ENCODE measurements at places on chromosomes 2 and 18.

- H3K36me3 ChIP-seq, result no peaks in the 10 kb centered on the region
- H3K27ac ChIP-seq, result no peak overlapping the region
- H3K27me3 ChIP-seq, result no peaks in the 10 kb centered on the region
- no peak for DNase-seq
- H3K4me3 ChIP-seq, result no peak overlapping the region
Observed at GRCh38 chr2:239523147-239523953, 122.5 kb upstream of the HDAC4 start.

- DNase-seq, result no peak
- no peaks in the 10 kb centered on the region for H3K36me3 ChIP-seq
- H3K4me3 ChIP-seq, result no peak overlapping the region
- peaks cover 3% of the 10 kb centered on the region for H3K4me1 ChIP-seq
- no peak overlapping the region for H3K27ac ChIP-seq
- H3K27me3 ChIP-seq, result no peaks in the 10 kb centered on the region
Observed at GRCh38 chr2:96806468-96807126, 9.5 kb upstream of the CNNM3 start.

DNA sequence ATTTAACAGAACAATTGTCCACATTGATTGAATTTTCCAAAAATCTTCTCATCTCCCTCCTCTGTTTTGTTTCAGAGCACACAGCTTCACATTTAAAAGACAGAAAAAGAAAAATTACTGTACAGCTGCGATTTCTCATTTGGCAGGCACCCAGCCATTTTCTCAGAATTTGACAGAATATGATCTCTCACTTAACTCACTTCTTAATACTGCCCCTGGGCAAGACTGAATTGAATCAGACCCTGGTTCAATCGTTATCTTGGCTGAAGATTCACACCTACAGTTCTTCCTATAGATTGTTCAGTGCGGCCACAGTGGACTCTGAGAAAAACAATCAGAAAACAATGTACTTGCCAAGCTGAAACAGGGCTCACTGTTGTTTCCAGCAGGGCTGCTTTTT, 90.2 kb upstream of the LHCGR start:
- no peak overlapping the region for H3K4me3 ChIP-seq
- no peaks in the 10 kb centered on the region for H3K4me1 ChIP-seq
- no peak for DNase-seq
- no peak overlapping the region for H3K27ac ChIP-seq
- no peaks in the 10 kb centered on the region for H3K36me3 ChIP-seq

- no peaks in the 10 kb centered on the region for H3K36me3 ChIP-seq
- peak overlapping the region; percentile 99 for H3K27ac ChIP-seq
- H3K4me3 ChIP-seq, result no peak overlapping the region
- peaks cover 35% of the 10 kb centered on the region for H3K4me1 ChIP-seq
- no peaks in the 10 kb centered on the region for H3K27me3 ChIP-seq
Observed at GRCh38 chr2:28620291-28620793, 124.5 kb downstream of the PLB1 start.

DNA sequence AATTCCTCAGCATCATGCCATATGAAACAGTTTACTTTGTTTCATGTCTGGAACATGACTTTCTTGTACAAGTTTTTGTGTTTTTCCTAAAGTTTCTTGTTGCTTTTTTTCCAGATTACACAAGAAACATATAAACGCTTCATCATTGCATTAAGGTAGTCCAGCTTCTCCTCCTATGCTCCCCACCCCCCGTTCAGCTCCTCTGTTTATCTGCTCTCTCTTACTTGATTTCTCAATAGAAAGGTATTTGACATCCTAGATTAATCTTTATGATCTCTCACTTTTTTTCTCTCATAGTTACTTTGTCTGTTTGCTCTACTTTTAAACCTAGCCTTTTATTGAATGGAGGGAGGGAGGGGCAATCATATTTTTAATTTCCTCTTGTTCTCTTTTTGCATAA, 25.4 kb downstream of the SLC40A1 start:
- H3K4me3 ChIP-seq, result no peak overlapping the region
- peaks cover 91% of the 10 kb centered on the region for H3K4me1 ChIP-seq
- DNase-seq, result no peak
- H3K36me3 ChIP-seq, result no peaks in the 10 kb centered on the region
- no peaks in the 10 kb centered on the region for H3K27me3 ChIP-seq

- no peak for DNase-seq
- H3K27ac ChIP-seq, result no peak overlapping the region
- H3K4me3 ChIP-seq, result no peak overlapping the region
- peaks cover 14% of the 10 kb centered on the region for H3K4me1 ChIP-seq
- H3K27me3 ChIP-seq, result no peaks in the 10 kb centered on the region
- no peaks in the 10 kb centered on the region for H3K36me3 ChIP-seq
Observed at GRCh38 chr2:160868891-160869290, 291.3 kb upstream of the TANK start.

- DNase-seq, result no peak
- peak overlapping the region; percentile 41 for H3K27ac ChIP-seq
- peak overlapping the region; percentile 15 for H3K4me3 ChIP-seq
- H3K4me1 ChIP-seq, result peaks cover 14% of the 10 kb centered on the region
Observed at GRCh38 chr2:207892716-207893402, 123.2 kb upstream of the FZD5 start.

DNA sequence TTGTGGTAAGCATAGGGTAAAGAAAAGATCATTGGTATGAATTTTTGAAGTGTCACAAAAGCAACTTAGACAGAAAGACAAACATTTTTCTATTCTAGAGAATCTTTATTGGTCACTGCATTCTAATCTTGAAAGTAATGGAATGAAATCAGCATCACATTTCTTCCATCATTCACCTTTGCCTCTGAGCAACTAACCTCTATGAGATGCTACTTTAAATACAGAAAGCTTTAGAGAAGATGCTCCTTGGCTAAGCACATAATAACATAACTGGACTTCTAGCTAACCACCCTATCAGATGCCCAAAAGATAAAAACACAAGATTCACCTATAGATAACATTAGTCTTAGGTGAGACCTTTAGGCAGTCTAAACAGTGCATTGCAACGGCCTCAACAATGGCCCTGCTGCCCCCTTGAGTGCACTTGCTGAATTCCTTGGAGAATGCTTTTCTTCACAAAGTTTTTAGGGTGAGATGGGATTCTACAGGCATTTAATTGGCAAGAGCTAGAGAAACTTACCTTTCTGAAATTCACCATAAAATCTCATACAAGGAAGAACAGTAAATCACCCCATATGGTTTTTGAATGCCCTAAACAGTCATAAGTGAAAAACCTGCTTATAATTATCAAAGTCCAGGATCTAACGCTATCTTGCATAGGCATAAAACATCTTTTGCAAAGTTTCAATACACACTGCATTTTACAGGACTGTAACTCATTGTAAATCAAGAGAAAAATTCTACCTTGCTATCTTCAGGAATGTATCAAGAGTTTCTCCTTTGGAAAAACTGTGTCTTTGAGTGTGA, 791.3 kb upstream of the CHAC2 start:
- H3K27me3 ChIP-seq, result no peaks in the 10 kb centered on the region
- no peaks in the 10 kb centered on the region for H3K4me1 ChIP-seq
- DNase-seq, result no peak
- no peaks in the 10 kb centered on the region for H3K36me3 ChIP-seq
- no peak overlapping the region for H3K27ac ChIP-seq

GRCh38 chr2:51812138-51812866, 780.4 kb upstream of the NRXN1 start:
- no peak overlapping the region for H3K27ac ChIP-seq
- no peaks in the 10 kb centered on the region for H3K36me3 ChIP-seq
- DNase-seq, result no peak
- H3K4me1 ChIP-seq, result no peaks in the 10 kb centered on the region
- no peaks in the 10 kb centered on the region for H3K27me3 ChIP-seq

DNA sequence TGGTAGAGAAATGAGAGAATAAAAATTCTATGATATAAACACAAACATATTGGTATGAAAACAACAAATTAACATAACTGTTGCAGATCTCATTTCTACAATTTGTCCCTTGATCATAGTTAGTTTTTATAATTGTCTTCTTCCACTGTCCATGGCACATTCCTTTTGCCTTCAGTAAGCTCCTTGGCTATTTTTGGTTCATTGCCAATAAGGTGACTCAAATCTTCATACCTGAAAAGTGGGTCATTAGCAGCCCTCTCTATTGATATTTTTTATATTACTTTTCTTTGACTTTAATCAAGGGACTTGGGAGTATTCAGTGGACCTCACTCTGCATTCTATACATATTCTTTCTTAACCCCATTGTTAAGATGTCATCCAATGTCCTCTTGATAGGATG, 552.9 kb downstream of the TDRD15 start:
- DNase-seq, result no peak
- H3K36me3 ChIP-seq, result no peaks in the 10 kb centered on the region
- no peak overlapping the region for H3K27ac ChIP-seq
- no peaks in the 10 kb centered on the region for H3K27me3 ChIP-seq

Data from thoracic aorta (tissue), 2 donors.